GF-D8 (cell line): ENCODE measurements at places on chromosomes 2 and 18.

- no peak for DNase-seq
Measured at GRCh38 chr18:75779910-75780309, 352.4 kb upstream of the SMIM21 start.

- peak; percentile 97 for DNase-seq
Measured at GRCh38 chr18:3448838-3449511, 997 bp upstream of the TGIF1 start.

DNA sequence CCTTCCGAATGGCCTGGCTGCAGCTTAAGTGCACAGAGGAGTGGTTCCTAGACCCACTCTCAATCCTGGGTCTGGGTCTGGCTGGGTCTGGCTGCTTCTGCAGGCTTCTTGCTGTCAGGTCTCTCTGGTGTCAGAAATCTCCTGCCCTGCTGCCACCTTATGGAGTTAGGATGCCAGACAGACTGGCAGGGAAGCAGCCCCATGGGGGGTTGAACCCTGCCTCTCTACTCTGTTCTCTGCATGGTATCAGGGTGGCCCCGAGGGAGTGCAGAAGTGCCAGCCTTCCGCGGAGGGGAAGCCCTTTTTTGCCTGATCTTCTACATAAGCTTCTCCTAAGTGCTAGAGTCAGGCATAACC, 89.4 kb downstream of the ZCCHC2 start:
- DNase-seq, result no peak

- no peak for DNase-seq
Measured at GRCh38 chr2:201697899-201698298, 545 bp downstream of the MPP4 start.

GRCh38 chr2:232588680-232589585, 38.4 kb downstream of the EIF4E2 start:
- no peak for DNase-seq

DNA sequence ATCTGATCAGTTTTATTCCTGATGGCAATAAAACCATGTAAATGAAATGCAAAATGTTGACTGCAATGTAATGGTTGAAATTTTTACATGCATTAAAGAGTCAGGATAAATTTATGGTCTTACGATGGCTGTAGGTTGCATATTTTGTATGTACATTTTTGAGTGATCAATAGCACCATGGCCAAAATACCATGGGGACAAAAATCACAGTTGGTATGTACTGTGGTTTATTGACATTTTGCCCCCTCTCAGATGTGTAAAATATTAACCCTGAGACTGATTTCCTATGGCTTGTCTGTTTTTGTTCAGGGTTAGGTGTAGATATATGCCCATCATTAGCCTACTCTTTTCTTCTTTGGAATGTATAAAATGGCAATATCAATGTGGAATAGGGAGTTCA, 138.1 kb downstream of the PARD3B start:
- no peak for DNase-seq

- no peak for DNase-seq
Measured at GRCh38 chr2:236359426-236360045, 95.3 kb upstream of the ASB18 start.

DNA sequence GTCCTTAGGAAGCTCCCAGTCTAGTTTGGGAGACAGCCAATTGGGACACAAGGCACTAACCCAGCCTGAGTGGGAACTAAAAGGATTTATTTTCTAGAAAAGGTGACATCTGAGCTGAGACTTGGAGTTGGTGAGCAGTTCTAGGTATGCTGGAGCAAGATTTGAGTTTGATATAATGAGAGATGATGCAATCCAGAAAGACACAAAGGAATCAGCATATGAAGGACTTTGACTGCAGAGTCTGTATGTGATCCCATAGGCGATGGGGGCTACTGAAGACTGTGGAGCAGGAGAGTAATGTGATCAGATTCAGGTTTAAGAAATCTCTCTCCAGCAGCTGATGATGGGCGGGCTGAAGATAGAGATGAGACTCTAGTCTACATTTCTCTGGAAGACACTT, 135.1 kb upstream of the MYCN start:
- DNase-seq, result no peak
